Activated naive CD8-positive, alpha-beta T cell treated with anti-CD3 and anti-CD28 coated beads, Interleukin-2, amount 50 U/mL, for 24 hours (primary cell): ENCODE measurements at places on chromosomes 6 and 20.

GRCh38 chr20:39112178-39112743 is 150.1 kb downstream of the DHX35 start:
- peak; percentile 8 for DNase-seq

DNA sequence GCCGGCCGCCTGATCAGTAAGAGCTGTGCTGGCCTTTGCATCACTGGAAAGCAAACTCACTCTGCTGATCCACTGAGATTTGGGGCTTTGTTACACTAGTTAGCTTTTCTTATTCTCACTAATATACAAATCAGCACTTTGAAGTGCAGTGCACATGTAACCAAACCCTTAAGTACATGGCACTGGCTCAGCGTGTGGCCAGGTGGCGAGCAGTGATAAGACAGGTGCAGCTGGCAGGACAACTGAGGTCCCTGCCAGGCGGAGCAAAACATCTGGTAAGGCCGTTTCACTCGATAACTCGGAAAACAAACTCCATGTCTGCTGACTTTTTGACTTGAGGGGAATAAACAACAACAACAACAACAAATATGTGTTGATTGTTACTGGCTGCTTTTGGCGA is 11.0 kb downstream of the GFRA4 start:
- DNase-seq: no peak

GRCh38 chr6:140872885-140873284 is 1259.8 kb upstream of the GJE1 start:
- no peak for DNase-seq

GRCh38 chr6:144649085-144649484 is 363.9 kb downstream of the UTRN start:
- DNase-seq: no peak

DNA sequence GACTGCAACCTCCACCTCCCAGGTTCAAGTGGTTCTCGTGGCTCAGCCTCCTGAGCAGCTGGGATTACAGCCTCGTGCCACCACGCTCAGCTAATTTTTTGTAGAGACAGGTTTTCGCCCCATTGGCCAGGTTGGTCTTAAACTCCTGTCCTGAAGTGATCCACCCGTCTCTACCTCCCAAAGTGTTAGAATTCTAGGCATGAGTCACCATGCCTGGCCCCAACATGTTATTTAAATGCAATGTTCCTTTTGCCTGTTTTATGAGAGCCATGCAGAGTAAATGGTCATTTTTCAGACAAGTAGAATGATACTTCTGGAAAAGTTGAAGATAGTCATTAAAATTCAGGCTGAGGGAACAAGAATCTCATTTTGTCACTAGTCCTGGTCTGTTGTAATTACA is 43.8 kb upstream of the RPS6KA2 start:
- DNase-seq: no peak

DNA sequence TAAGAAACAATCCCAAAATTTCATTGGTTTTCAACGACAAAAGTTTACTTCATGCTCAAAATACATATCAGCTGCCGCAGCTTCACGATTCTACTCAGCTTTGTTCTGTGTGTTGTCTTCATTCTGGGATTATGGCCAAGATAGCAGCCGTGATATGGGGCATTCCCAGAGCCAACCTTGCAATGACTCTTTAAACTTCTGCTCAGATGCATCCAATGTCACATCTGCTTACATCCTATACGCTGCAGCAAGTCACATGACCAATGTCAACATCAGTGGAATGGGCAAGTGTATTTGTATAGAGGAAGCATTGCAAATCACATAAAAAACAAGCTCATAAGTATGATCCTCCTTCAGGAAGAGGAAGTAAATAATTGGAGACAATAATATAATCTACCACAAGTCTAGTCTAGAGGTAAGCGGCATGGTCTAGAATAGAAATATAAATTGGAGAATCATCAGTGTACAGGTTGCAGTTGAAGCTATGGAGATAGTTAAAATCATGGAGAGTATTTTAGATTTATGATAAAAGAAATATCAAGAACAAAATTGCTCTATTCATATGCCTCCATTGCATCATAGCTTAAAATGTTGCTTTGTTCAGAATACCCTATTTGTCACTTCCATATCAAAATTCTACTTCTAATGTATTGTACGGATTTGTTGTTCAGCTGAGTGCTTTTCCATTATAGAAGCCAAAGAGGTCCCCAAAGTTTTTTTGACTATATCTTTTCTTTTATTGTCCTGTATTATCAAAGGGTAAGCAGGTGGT is 7.2 kb upstream of the C6orf141 start:
- DNase-seq: no peak

GRCh38 chr6:7136859-7137334 is 29.1 kb downstream of the RREB1 start:
- no peak for DNase-seq

- no peak for DNase-seq
Measured at GRCh38 chr6:45970326-45970725, 45.3 kb downstream of the CLIC5 start.

GRCh38 chr6:168365422-168366165 is 46.0 kb upstream of the DACT2 start:
- no peak for DNase-seq

DNA sequence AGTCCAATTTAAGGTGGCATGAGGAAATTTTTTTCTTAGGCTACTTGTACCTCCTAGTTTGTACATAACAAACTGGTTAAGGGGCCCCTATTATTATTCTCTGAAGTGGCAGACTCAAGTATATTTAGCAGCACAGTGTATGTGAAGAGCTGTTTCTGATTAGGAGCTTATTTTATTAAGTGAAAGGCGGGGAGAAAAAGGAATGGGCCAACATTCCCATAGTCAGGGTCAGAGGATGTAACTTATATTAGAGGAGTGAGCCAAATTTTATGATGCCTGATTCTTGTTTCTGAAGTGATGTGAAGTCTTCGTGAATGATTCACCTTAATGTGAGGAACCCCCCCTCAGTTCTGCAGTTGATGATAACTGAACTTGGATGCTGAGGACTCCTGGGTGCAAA is 2.8 kb downstream of the HECA start:
- no peak for DNase-seq

DNA sequence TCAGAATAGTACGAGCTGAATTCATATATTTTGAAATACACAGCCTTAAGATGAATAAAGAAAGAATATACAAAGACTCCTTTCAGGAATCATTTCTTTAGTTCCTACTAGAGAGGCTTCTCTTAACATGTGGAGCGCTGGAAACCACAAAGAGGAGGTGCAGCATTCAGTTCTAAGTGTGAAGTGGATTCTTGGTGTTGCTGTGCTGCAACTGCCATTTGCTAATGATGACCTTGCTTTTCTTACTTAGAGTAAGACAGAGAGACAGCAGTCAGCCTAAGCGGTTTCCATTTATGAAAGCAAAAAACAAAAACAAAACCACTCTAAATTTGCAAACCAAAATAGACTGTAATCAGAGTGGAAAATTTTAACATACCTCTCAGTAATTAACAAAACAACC is 629.0 kb downstream of the EPHA7 start:
- no peak for DNase-seq

GRCh38 chr6:112203577-112204349 is 50.6 kb downstream of the LAMA4 start:
- DNase-seq: no peak

- no peak for DNase-seq
Measured at GRCh38 chr6:118187568-118188164, 280.6 kb downstream of the SLC35F1 start.

GRCh38 chr6:113989675-113990074 is 18.7 kb upstream of the HDAC2 start:
- no peak for DNase-seq

GRCh38 chr6:3077430-3077829 is 9.1 kb downstream of the RIPK1 start:
- DNase-seq: no peak

DNA sequence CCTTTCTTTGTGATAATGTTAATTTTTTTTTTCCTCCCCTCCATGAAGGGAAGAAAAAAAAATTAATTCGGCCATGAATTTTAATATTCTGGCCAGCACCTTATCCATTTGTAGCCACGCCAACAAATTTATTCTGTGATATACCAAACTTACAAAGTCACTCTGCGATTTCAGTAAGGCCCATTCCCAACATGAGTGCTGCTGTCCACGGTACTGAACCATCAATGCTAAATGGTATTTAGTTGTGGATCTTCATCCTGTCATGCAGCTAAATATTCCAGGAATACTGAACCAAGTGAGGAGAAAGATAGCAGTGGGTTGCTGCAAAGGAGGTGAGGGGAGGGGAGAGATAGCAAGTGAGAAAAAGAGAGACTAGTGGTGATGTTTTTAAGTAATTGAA is 19.5 kb upstream of the RSPH4A start:
- DNase-seq: no peak

- no peak for DNase-seq
Measured at GRCh38 chr6:53119349-53119748, 29.3 kb downstream of the GCM1 start.

- DNase-seq: no peak
Measured at GRCh38 chr6:79066330-79066729, 11.7 kb downstream of the PHIP start.
